GM13976 (cell line): ENCODE measurements at places on chromosomes 5 and 9.

- no peak for DNase-seq
These were observed 34.9 kb downstream of the BICD2 start for GRCh38 chr9:92729735-92730155.

- DNase-seq = peak; percentile 89
These were observed 57.2 kb downstream of the COL5A1 start for GRCh38 chr9:134698587-134699342.

- no peak for DNase-seq
These were observed 622.4 kb downstream of the CHSY3 start for GRCh38 chr5:130526708-130527107.

GRCh38 chr9:109887079-109887478, 107.1 kb downstream of the PALM2AKAP2 start:
- no peak for DNase-seq

DNA sequence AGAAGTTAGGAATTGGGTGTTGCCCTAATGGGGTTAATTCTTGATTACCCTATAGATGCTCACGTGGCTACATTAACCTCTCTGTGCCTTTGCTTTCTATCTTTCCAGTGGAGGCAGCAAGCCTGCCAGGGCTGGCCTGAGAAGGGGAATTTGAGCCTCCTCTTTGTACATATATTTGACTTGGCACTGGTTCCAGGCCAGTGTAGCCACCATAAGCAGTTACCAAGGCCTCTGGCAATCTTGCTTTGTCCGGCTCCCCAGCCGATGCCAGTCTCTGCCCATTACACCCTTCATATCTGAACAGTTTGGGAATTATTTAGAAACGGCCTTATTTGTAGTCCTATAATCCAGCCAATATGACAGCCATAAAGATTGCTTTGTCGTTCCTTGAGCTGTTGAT, 58.6 kb upstream of the PPARGC1B start:
- DNase-seq = no peak

DNA sequence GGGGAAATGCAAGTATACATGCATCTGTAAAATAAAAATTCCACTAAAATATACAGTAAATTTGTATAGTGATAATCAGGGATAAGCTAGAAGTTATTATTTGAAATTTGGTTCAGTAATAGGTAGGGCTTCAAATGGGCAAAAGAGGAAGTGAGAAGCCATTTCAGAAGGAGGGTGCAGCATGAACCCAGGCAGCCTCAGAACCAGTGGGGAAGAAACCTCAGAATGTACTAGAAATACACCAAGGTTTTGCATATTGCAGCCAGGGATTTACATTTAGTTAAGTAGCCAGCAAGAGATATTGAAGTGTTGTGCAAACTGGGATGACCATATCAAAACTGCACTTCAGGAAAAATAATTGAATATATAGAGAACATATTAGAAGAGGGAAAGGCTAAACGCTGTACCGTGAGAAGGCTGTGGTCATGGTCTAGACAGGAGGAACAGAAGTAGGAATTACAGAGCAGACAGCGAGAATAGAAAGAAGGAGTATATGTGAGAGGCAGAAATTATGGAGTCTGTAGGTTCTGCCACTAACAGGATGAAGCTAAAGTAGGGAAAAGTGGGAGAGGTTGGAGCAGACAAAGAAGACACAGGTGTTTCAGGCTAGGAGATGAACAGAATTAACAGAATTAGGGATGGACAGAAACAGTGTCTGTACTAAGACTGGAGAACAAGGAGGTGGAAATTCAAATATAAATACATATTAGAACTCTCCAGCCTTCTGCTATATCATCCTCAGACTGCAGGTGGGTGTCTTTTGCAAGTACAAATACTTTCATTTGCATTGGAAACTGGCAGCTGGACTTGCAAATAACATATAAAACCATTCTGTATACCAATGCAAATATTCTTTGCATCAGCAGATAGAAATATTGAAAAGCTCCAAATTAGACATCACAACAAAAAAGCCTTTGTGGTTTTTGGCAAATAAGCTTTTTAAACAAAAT, 335.6 kb downstream of the ZNF608 start:
- peak; percentile 12 for DNase-seq

GRCh38 chr9:114507726-114508125, 2.5 kb upstream of the WHRN start:
- peak; percentile 56 for DNase-seq

DNA sequence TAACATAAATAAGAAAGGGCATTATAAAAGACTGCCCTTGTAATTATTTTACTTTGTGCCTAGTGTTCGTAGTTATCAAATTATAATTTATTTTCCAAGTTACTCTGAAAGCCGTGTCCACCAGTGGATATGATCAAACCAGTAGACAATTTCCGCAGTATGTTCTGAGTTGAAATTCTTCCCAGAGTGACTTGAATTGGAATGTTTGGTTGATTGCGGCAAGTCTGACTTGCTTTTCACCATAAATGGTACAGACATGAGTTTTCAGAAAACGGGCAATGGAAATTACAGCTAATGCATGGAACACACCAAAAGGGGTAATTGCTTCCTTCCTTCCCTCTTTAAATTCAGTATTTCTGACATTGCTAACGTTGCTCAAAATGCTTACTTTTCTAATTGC, 56.6 kb downstream of the CHSY3 start:
- DNase-seq = no peak
